ENCODE measurements at places on chromosomes 5 and 9. TPM values are rescaled to one million over a fixed set of nuclear protein-coding genes. Genes with fewer than 3 reads are reported as not detected.

- no peak for DNase-seq
- peaks cover 48% of the 10 kb centered on the region for H3K4me1 ChIP-seq
- peak overlapping the region; percentile 78 for H3K27ac ChIP-seq
- H3K27me3 ChIP-seq: no peaks in the 10 kb centered on the region
- H3K36me3 ChIP-seq: no peaks in the 10 kb centered on the region
Measured at GRCh38 chr5:89071101-89071940, 188.3 kb upstream of the MEF2C start.

Gene FOXI1
- not detected for total RNA-seq

DNA sequence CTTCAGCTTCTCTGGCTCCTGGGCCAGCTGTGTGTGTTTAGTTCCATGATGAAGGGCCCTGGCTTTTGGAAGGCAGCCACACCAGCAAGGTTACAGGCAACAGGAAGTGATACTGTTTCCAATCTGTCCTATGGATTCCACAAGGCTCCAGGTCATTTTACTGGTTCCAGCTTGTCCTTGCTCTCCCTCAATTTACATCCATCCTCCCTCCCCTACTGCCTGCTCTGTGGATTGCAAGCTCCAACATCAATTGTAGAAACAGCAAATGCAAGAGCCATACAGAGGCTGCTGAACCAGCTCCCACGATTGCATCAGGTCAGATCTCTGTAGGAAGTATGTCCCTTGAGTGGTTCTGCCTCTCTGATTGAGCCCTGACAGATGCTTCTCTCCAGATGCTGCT lies 409.8 kb downstream of the NTRK2 start:
- H3K27me3 ChIP-seq: no peaks in the 10 kb centered on the region
- H3K27ac ChIP-seq: no peak overlapping the region
- no peaks in the 10 kb centered on the region for H3K4me1 ChIP-seq
- no peak overlapping the region for H3K4me3 ChIP-seq
- DNase-seq: no peak

- no peak overlapping the region for H3K27ac ChIP-seq
- H3K4me1 ChIP-seq: no peaks in the 10 kb centered on the region
- H3K27me3 ChIP-seq: no peaks in the 10 kb centered on the region
- no peaks in the 10 kb centered on the region for H3K36me3 ChIP-seq
- no peak overlapping the region for H3K4me3 ChIP-seq
Measured at GRCh38 chr9:90808398-90808797, 6.8 kb downstream of the SYK start.

DNA sequence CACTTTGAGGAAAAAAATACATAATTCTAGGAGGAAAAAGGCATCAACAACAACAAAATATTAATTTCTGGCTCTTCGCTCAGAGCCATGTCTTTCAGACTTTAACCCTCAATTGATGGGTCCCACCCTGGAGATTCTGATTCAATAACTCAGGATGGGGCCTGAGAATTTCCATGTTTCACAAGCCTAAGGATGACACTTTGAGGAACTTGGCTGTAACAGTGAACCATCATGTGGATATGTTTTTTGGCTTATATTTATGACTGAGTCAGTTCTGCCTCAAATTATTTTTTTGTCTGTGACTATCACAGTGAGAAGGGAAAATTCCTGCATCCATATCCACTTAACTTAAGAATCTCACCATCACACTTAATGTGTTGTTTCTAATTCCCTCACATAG lies 504.6 kb downstream of the RASEF start:
- DNase-seq: no peak
- H3K36me3 ChIP-seq: no peaks in the 10 kb centered on the region
- H3K4me3 ChIP-seq: no peak overlapping the region
- H3K27ac ChIP-seq: no peak overlapping the region

Gene ACOT12
- not detected for total RNA-seq

DNA sequence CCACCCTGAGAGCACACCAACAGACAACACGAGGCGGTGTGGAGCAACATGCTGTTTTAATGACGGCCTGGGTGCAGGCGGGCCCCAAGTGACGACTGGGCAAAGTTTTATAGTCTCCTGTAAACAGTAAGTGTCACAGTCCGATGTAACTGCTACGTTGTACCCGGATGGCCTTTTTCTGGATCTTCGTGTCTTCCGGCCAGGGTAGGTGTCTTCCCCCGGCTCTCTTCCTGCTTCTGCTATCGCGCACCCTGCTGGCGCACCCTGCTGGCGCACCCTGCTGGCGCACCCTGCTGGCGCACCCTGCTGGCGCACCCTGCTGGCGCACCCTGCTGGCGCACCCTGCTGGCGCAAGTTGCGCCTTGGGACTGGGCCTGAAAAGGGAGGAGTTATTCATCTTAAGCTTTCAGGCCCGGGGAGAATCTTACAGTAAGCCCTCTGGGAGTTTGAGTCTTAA lies 143.0 kb upstream of the TARS1 start:
- H3K27me3 ChIP-seq: no peaks in the 10 kb centered on the region
- H3K4me1 ChIP-seq: peaks cover 8% of the 10 kb centered on the region
- no peak overlapping the region for H3K4me3 ChIP-seq
- H3K36me3 ChIP-seq: no peaks in the 10 kb centered on the region
- H3K27ac ChIP-seq: no peak overlapping the region

Gene SLC25A48
- total RNA-seq: not detected

Gene GABRP
- total RNA-seq: not detected

All from SJCRH30 (cell line).